T-helper 2 cell (primary cell): ENCODE measurements at places on chromosomes 4 and X.

GRCh38 chr4:52545099-52546069 is 113.7 kb downstream of the USP46 start:
- DNase-seq = peak; percentile 12

DNA sequence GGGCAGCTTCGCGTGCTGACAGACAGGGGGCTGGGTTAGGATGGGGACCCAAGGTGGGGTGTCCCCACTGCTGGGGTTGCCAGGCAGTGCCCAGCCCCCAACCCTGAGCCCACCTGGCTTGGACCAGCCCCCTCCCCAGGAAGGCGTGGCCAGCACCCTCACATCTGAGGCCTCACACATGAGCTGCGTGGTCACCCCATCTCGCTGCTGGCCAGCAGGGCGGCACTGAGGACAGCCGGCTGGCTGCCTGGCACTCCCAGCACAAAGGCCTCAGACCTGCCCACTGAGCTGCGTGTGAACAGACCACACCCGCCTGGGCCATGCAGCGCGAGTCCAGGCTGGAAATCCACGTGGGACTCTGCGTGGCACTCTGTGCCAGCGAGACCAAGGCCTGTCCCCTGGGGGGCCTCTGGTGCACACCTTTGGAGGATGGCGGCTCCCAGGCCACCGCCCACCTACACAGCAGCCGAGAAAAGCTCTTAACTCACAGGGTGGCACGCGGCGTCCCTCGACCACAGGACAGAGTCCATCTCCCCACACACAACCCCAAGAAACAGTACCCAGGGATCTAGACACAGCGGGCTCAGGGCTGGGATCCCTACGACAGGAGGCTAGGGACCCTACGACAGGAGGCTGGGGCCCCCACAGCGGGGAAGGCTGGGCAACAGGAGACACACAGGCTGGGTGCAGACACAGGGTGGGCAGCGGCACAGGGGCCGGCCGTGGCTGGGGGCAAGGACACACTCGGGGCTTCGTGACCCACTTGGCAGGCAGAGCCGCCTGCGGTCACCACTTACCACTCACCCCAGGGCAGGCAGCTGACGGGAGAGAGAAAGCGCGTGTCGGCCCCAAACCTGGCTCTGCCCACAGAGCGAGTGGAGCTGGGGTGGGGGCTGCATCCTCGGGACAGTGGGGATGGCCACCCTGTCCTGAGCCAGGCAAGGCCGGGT is 9.8 kb downstream of the DGKQ start:
- no peak for DNase-seq

GRCh38 chr4:109206620-109207019 is 95.8 kb downstream of the COL25A1 start:
- no peak for DNase-seq

DNA sequence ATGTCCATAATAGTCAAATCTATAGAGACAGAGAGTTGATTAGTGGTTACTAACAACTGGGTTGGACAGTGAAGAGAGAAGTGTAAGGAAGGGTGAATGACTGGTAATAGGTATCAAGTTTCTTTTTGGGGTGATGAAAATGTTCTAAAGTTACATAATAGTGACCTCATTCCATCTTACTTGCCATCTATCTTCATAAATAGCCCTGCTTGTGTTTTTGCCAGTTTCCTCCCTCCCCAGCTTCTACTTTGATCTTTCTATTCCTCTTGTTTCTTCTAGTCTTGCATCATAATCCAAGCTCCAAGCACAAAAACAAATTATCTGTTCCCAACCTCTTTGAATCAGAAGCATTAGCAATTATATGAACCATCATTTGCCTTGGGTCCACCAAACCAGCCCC is 40.2 kb upstream of the TET2 start:
- DNase-seq = no peak

DNA sequence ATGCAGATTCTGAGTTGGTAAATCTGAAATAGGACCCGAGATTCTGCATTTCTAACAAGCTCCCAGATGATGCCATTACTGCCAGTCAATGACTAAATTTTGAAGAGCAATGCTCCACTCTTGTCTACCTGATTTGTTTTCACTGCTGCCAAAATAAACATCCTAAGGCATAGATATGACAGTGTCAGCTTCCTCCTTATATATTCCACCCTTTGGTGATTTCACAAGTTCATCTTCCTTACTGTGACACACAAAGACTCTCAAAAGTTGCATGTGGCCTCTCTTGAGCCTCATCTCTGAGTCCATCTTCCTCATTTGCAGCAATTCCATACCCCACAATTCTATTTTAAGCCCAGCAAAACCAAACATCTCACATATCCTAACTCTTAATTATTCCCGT is 110.9 kb downstream of the FBXW7 start:
- DNase-seq = no peak

DNA sequence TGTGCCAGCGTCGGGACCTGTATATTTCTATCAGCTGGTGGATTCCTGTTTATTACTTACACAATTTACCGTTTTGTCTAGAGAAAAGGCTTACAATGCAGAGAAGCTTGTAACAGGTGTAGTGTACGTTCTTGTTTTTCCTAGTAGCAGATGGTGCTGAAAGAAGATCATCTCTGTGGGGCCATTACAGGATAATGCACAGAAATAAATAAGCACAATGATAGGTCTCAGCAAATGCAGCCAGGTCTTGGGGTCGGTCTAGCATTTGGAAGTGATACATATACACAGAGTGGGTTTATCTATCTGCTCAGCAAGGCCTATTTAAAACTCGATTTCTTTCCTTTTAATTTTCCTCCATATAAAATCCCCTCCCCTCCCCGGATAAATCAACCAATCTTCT is 180.9 kb upstream of the LCORL start:
- no peak for DNase-seq

- DNase-seq = no peak
These were observed 511 bp upstream of the NKX6-1 start for GRCh38 chr4:84499624-84499982.

- DNase-seq = no peak
These were observed 239.5 kb downstream of the PRDM5 start for GRCh38 chr4:120682981-120683380.

GRCh38 chr4:95114521-95114920 is 356.8 kb downstream of the BMPR1B start:
- no peak for DNase-seq

- DNase-seq = no peak
These were observed 64.5 kb downstream of the CPE start for GRCh38 chr4:165443276-165443675.

DNA sequence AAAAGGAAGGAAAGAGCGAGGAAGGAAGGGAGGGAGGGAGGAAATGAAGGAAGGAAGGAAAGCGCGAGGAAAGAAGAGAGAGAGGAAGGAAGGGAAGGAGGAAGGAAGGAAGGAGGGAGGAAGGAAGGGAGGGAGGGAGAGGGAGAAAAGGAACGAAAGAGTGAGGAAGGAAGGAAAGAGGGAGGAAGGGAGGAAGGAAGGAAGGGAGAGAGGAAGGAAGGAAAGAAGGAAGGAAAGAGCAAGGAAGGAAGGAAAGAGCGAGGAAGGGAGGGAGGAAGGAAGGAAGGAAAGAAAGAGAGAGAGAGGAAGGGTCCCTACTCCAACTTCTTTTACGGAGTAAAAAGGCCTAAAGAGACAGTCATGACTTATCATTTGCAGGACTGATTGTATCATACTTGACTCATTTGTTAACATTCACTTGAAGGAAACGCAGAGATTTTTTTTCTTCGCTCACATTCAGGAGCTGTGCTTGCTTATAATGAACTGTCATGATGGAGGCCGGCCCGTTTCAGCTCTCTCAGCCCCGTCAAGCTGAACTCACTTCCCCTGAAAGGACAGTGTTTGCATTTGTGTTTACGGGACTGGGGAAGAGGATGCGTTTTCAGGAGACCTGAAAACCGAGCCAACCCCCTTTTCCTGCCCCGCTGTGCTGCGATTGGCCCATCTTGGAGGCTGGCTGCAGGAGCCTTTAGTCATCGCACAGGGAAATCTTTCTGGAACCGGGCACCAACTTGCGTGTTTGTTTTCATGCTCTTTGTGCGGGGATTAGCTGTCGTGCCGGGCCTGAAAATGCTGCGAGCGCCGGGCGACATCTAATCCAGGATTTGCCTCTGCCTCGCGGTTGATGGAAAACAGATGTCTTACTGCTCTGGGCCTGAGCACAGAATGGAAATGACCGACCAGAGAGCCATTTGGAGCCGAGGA is 17.8 kb downstream of the TRIM2 start:
- peak; percentile 19 for DNase-seq

GRCh38 chrX:1534301-1535168 is 2.5 kb downstream of the P2RY8 start:
- no peak for DNase-seq

DNA sequence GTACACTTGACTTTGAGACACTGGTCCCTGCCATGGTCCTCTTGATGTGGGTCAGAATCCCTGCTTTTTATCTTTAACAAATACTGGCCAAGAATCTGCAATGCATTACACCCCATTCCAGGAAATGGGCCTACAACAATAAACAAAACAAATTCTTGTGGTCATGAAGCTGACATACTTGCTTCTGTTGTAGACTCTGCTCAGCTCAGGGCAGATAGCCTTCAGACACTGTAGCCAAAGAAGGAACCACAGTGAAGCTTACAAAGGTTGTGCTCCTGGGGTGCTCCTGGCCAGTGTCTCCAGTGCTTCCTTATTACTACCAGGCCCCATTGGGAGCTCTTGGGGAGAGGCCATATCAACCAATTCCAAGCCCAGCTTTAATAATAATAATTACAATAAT is 21.8 kb downstream of the KIAA1210 start:
- no peak for DNase-seq

- DNase-seq = no peak
These were observed 8.7 kb downstream of the RPGR start for GRCh38 chrX:38318606-38319005.

- DNase-seq = no peak
These were observed 821.3 kb downstream of the TRIML1 start for GRCh38 chr4:188960411-188961093.

DNA sequence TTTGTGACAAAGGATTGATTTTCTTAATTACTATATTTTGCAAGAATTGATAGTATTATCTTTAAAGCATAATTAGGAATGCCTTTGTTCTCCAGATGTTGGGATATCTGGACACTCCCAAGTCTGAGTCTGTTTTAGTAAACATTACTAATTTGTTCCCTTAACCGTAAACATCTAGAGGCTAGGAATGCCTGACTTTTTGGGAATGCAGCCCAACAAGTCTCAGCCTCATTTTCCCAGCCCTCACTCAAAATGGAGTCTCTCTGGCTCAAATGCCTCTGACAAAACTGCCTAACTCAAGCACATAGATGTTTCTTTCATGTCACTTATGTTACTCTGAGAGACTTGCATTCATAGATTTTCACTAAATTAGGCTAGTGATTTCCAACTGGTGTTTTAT is 297.0 kb upstream of the CLNK start:
- DNase-seq = no peak

GRCh38 chrX:150198776-150199175 is 164.3 kb upstream of the MAMLD1 start:
- no peak for DNase-seq

DNA sequence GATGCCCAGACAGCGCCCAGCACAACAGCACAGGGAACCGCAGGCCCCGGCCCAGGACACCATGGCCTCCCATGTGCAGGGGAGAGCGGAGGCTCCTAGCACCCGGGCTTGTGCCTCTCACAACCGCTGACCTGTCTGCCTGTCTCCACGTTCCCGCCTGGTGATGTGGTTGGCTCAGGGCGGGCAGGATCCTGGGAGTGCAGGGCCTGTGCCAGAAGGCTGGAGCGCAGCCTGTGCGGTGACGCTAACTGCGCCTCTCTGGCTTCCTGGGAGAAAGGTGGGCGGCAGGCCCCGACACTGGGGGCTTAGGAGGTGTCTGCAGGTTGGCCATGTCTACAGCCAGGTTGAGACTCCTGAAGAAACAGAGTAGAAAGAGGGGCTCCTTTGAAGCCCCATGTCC is 48.7 kb downstream of the CPZ start:
- no peak for DNase-seq

GRCh38 chr4:176656108-176656507 is 136.6 kb downstream of the VEGFC start:
- DNase-seq = no peak

DNA sequence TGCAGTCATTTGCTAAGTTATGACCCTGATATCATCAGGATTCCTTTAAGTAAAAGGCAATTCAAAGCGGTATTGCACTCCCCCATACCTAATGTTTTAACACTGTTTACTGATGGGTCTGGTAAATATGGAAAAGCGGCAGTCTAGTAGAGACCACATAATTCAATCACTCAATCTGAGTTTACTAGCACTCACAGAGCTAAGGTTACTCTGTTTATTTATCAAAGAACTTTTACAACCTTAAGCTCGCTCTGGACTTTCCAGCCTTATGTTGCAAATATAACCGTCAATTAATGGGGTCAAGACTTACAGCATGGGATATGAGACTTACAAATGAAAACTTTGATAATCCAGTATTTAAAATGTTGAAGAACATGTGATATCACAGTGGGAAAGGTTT is 124.5 kb upstream of the ZCCHC13 start:
- DNase-seq = no peak

- DNase-seq = no peak
These were observed 123.6 kb upstream of the MSX1 start for GRCh38 chr4:4735870-4736269.

DNA sequence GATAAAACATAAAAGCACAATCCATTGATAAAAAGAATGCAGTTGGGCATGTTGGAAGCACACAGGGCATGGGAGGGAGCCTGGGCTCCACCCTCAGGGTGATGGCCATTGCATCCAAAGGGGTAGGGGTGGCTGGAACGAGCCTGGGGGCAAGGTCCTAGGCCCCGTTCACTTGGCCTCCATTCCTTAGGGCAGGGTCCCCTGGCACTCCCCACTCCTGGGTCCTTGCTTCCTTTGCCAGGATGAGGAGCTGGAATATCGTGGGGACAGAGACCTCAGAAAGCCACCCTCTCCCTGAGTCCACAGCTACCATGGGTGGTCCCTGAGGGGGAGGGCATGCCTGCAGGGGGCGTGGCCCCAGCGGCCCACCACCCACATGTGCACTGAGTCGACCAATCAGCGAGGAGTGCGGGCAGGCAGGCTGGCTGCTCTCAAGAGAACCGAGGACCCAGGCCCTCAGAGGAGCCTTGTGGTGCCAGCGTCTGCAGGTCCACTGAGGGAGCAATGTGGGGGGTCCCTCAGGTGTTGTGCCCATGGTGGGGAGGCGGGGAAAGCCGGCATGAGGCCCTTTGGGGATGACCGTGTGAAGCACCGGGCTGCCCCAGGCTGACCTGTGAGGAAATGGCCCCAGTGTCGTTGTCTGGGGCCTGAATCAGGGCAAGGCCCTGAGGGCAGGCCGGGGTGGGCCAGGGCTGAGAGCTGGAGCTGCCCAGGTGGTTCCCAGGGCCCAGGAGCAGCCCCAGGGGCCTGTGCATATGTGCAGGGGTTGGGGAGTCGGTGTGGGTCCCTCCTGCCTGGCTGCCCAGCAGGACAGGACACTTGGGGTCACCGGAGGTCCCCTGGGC is 78.6 kb upstream of the AMELX start:
- no peak for DNase-seq

DNA sequence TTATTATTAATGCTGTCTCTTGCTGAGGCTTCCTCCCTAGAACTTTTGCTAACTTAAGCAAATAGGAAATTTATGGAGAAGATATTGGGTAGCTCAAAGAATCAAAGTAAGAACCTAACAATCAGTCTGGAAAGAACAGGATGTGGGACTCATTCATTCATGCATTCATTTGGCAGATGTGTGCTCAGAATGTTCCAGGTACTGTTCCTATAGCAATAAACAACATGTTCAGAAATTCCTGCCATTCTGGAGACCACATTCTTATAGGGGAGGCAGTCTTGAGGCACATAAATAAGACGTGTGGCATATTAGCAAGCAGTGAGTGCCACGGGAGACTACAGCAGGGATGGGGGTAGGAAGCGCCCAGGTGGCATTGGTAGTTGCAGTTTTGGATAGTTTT is 5.0 kb downstream of the GRK4 start:
- DNase-seq = no peak
